ENCODE measurements at places on chromosomes 13 and 19.

DNA sequence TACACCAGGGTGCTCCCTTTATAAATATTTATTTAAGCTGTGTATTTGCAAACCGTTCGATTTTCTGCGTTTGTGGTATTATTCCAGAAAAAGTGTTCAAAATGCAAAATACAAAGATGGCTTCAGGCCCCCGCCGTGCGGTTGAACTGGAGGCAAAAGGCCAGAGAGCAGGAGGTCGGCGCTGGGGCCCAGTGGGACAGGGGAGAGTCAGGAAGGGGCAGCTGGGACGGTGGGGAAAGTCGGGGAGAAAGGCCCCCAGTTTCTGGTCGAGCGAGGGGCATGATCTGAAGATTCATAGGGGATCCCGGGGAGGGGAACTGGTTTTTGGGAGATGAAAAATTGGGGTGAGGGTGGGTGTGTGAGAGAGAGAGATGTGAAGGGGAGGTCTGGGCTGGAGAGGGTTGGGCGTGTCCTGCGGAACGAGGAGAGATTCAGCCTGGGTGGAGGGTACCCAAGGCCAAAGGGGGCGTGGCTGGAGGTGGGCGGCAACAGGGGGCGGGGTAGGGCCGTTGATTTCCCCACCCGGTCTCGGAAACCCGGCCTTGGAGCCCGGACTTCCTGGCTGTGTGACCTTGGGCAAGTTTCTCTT, 678 bp downstream of the ISOC2 start:
- DNase-seq = peak; percentile 91

GRCh38 chr19:46946611-46947238, 72.9 kb upstream of the NPAS1 start:
- no peak for DNase-seq

- DNase-seq = no peak
Observed at GRCh38 chr13:104296286-104296685, 1230.1 kb upstream of the SLC10A2 start.

DNA sequence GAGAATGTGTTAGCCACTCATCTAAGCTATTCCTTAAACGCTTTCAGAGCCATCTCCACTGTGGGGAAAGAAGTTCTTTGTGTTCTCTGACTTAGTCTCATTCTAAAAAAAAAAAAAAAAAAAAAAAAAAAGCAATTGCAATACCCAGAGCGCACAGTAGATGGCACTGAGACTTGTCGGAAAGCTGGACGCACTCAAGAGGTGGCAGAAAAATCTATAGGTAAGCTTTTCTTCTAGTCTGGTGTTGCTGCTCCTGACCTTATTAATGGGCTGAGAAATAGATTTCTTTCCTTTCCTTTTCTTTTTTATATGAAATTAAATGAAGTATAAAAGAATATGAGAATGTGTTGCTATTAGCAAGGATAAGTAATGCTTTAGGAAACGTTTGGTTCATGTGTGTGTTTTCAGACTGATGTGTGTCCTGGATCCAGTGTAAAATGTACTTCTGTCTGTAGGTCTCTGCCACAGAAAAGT, 4.7 kb upstream of the GJB2 start:
- peak; percentile 62 for DNase-seq

DNA sequence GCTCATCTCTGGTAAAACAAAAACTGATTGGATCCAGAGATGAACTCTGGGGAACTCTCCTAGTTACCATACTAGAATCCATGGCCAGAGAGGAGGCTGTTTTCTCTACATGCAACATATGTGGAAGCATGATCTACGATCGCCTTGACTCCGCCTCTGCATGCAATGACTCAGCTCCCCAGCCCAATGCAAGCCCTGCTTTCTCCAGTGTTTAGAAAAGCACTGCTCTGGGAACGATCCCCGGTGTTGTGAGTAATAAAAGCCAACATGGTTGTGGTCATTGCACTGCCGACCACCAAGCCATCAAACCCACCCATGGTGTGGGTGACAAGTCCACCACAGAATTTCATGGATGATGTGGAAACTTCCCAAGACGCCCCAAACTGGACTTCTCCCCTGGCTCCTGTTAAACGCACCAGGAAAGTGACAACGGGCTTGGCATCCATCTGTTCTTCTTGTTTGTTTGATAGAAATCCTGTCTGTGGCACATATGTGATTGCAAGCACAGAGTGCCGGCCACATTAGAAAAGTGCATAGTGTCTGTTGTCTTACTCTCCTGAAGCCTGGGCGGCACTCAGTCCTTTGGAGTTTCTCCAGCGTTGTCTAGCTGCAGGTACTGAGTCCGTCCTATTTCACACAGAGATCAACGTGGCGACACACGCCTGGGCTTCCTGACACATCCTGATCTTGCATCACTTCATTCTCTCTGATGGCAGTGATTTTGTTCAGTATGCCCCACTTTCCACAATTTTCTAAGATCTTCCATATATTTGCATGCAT, 36.4 kb upstream of the VSTM2B start:
- DNase-seq = no peak

DNA sequence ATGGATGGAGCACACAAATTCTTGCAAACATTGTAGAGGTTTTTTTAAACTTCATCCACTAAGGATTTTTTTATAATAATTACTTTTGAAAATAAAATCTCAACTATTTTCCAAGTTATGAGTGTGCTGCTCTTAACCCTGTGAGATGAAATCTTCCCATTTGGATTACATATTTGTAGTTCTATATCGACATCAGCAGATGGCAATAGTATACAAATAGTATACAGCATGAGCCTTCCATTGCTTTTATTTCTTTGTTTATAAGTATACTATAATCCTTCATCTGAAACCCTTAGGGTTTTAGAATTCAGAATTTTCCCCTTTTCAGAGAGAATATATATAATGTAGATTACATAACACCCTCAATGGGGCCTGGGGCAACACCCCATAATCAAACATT, 70.5 kb downstream of the GJA3 start:
- DNase-seq = peak; percentile 18
